CD14-positive monocyte (primary cell): ENCODE measurements at places on chromosomes 16 and 17.
A peak's percentile ranks its signal among the peaks of the same experiment; 100 is the strongest.

DNA sequence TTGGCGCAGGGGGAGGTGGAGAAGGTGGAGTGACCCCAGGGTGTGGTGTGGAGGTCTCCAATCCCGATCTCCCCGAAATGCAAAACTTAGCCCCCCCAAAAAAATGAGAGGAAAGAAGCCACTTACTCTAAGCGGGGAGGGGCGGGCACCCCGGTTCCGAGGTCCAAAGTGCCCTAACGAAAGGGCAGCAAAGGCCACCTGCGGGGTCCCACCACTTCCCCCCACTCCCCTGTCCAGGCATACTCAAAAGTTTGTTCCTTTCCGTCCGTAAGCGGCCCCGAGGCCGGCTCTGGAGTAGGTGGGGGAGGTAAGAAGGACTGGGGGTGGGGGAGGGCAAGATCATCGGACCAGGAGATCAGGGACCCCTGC is 1.1 kb downstream of the TOX3 start:
- no peak for DNase-seq

GRCh38 chr17:2179615-2180295 is 123.8 kb downstream of the SMG6 start:
- DNase-seq: no peak

GRCh38 chr16:84166796-84167695 is 19.8 kb downstream of the TAF1C start:
- DNase-seq: no peak

- no peak for DNase-seq
Measured at GRCh38 chr16:10693889-10694288, 841 bp downstream of the TEKT5 start.

GRCh38 chr17:78329263-78330059 is 30.4 kb downstream of the SOCS3 start:
- peak; percentile 89 for DNase-seq

- DNase-seq: no peak
Measured at GRCh38 chr17:77606146-77606864, 352.2 kb upstream of the TNRC6C start.

GRCh38 chr17:42049834-42050392 is 488 bp downstream of the C17orf113 start:
- DNase-seq: no peak

GRCh38 chr17:27631411-27631760 is 398 bp downstream of the LGALS9 start:
- DNase-seq: peak; percentile 61

- no peak for DNase-seq
Measured at GRCh38 chr16:52578829-52579498, 32.0 kb upstream of the TOX3 start.

- DNase-seq: no peak
Measured at GRCh38 chr17:935485-935884, 44.1 kb downstream of the NXN start.
